ENCODE measurements at places on chromosomes 6 and 20.

DNA sequence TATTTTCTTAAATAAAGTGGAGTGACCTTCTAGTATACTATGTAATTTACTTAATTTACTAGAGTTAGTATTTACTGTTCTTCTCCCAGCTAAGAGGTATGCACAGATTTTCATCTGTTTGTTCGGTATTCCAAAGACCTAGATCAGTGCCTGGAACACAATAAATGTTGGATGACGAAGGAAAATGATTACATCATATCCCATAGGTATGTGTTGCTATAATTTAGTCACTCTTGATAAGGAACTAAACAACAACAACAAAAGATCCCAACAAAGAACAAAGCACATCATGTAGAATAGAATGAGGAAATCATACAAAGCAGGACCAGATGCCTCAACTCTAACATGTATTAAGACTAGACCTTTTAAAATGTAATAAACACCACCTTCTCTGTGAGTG is 89.6 kb upstream of the ADGRF1 start:
- no peak for DNase-seq

- DNase-seq: peak; percentile 72
Observed at GRCh38 chr20:21719592-21720214, 14.2 kb downstream of the PAX1 start.

- DNase-seq: no peak
Observed at GRCh38 chr20:56634735-56635385, 5.8 kb downstream of the TFAP2C start.

DNA sequence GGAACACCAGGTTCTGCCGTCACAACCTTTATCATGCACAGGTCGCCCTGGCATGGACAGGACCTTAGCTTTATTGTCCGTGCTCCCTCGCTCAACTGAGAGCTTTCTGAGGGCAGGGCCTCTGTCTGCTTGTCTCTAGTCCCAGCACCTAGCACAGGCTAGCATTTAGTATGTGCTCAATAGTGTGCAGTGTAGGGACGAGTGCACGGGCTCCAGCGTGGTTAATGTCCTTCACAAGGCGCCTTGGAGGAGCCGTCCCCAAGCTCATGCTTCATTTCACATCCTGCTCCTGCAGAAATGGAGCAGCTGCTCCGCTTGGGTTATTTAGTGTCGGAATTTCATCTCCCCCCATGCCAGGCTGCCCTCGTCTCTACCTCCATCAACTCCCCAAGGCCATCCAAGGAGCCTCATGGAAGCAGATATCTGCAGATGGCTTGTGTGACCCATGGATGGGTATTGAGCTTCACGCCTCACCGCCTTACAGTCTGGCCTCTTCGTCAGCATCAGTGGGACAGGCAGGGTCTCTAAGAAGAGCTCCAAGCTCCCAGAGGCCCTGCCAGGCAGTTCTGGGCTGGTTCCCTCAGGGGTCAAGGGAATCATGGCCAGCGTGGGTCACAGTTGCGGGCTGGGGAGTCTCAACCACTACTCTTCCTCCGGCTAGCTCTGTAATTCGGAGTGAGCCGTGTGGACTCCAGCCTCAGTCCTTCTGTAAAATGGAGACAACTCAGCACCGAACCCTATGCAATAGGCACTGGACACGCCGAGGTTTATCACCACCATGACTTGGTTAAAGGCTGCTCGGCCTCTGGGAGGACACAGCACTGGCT is 60.8 kb upstream of the APCDD1L start:
- no peak for DNase-seq

DNA sequence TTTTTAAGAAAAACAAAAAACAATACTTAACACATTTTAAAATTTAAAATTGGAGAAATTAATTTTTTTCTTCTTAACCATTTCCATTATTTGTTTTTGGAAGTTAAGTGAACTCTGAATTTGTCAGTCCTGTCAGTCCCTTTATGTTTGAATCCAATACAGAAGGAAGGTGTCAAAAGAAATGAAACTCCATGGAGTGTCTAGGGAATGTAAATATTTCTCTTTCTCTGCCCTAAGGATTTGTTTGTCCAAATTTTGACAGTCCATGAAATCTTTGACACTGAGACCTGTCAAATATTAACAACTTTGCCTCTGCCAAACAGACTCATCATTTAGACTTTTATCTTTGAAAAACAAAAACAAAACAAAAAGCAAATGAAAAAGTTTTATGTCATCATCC is 166.4 kb downstream of the EPHA7 start:
- no peak for DNase-seq
